ENCODE measurements at places on chromosomes 11 and 22. TPM values are rescaled to one million over a fixed set of nuclear protein-coding genes. Genes with fewer than 3 reads are reported as not detected.

The CALCA gene
- total RNA-seq: 0.85 TPM

DNA sequence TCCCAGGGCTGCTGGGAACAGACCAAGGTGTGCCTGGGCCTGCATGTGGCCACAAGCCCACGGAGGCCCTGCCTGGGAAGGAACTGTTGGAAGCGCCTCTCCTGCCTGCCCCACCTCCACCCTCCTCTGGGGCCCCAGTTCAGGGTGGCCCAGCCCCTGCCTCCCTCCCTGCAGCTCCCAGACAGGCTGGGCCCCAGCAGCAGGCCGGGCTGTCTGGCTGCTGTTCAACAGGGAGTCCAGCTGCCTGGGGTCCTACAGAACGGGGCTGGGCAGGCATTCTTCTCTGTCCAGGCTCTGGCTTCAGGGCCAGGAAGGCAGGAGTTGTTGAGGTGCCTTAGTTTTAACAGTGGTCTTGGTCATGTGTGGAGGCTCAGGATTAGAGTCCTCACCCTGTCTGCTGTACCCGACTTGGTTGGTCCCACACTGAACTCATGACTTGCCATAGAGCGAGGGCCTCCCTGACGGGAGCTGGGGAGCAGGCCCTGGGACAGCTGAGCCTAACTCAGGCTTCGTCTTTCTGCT lies 11.8 kb downstream of the PRDM11 start:
- DNase-seq: peak; percentile 52
- no peaks in the 10 kb centered on the region for H3K27me3 ChIP-seq
- H3K4me1 ChIP-seq: peaks cover 89% of the 10 kb centered on the region
- H3K36me3 ChIP-seq: no peaks in the 10 kb centered on the region
- H3K4me3 ChIP-seq: no peak overlapping the region
- H3K27ac ChIP-seq: peak overlapping the region; percentile 18

DNA sequence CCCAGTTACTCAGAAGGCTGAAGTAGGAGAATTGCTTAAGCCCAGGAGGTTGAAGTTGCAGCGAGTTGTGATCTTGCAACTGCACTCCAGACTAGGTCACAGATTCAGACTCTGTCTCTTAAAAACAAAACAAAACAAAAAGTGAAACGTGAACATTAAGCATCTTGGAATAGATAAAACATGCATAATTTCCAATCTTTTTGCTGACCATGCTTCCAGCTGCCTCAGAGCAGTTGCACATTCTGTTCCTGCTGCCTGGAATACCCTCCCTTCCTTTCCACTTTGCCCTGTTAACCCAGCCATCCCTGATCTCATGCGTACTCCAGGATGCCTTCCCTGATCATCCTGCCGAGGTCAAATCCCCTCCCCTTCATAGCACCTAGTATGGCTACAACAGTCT lies 718 bp upstream of the CCDC88B start:
- H3K27me3 ChIP-seq: no peaks in the 10 kb centered on the region
- peaks cover 16% of the 10 kb centered on the region for H3K4me1 ChIP-seq
- H3K4me3 ChIP-seq: no peak overlapping the region
- DNase-seq: no peak
- peak overlapping the region; percentile 44 for H3K27ac ChIP-seq

The TEX54 gene
- not detected for total RNA-seq

DNA sequence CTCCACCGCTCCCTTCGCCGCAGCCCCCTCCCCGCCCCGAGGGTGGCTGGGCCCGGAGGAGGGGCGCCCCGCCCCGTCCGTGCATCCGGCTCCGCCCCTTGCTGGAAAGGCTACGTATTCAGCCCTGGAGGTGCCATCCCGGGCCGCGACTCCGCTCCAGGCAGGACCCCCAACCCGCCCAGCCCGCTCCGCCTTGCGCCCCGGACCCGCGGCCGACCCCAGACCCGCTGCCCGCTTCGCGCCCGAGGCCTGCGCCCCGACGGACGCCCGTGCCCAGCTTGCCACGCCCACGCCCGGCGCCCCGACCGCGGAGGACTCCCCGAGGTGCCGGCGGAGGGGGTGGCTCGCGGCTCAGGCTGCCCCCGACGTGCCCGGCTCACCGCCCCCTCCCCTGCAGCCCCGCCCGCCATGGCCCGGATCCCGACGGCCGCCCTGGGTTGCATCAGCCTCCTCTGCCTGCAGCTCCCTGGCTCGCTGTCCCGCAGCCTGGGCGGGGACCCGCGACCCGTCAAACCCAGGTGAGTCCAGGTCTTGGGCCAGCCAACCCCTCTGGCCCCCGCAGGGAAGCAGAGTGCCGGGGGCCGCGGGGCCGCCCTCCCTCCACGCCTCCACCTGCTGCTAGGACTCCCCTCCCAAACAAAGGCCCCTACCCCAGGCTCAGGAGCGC lies at the start of gene ADM2:
TSS of gene ADM2 (plus strand) at position 104 of the 667 bp plus-strand sequence. CDS start at position 409, 305 bp downstream.
- H3K27me3 ChIP-seq: peaks cover 66% of the 10 kb centered on the region
- DNase-seq: peak; percentile 40
- no peaks in the 10 kb centered on the region for H3K36me3 ChIP-seq
- H3K4me1 ChIP-seq: no peaks in the 10 kb centered on the region
- H3K4me3 ChIP-seq: peak within 1 kb of the TSS; percentile 41

The DAGLA gene
- 2.8 TPM for total RNA-seq

DNA sequence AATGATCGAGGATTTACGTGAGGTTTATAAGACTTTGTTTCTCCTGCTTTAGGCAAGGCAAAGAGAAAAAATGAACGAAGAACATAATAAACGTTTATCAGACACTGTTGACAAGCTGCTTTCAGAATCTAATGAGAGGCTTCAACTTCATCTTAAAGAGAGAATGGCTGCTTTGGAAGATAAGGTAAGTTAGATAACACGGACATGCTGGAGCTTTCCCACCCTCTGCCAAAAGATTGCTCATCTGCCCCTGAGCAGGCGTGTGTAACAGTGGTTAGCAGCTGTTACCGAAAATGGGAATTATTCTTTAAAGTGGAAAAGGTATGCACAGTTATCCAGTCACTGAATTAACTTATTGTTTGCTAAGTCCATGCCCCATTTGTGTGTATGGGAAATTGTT lies 62.8 kb upstream of the CTTN start:
- H3K27me3 ChIP-seq: no peaks in the 10 kb centered on the region
- H3K36me3 ChIP-seq: peaks cover 70% of the 10 kb centered on the region
- DNase-seq: no peak
- H3K4me1 ChIP-seq: no peaks in the 10 kb centered on the region

The TUBA8 gene
- total RNA-seq: 109 TPM

DNA sequence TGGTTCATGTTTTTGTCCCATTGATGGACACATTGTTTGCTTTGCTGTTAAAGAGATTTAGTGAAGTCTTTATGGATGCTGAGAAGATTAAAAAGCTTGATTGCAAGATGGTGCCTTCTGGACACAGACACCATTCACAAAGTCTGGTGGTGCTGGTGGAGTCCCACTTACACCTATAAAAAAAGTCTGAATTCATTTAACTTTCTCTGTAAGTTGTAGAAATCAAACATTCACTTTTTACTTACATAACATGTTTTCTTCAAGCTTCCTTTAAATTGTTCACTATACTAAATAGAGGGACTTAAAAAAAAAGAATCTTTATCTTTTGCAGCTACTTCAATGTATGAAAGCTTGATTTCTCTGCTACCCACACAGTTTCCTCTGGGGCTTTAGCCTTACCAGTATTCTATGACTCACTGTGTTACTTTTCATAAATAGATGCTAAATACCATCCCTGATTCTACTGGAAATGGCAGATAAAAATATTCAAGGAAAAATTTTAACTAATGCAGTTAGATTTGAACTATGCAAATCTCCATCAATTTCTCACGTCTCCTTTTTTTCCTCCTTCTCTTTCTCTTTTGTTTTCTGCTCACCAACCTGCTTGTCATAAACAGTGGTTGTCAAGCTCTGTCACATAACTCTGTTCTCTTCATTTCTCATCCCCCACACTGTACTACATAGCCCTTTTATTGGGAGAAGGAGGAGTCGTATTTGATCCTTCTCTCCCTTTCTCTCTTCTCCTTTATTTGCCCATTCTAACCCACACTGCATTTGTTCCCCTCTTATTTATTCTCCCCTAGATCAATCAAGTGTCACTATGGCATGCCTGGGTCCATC lies 89.7 kb downstream of the FAM76B start:
- H3K4me3 ChIP-seq: no peak overlapping the region
- no peaks in the 10 kb centered on the region for H3K36me3 ChIP-seq
- H3K4me1 ChIP-seq: peaks cover 5% of the 10 kb centered on the region
- DNase-seq: no peak

DNA sequence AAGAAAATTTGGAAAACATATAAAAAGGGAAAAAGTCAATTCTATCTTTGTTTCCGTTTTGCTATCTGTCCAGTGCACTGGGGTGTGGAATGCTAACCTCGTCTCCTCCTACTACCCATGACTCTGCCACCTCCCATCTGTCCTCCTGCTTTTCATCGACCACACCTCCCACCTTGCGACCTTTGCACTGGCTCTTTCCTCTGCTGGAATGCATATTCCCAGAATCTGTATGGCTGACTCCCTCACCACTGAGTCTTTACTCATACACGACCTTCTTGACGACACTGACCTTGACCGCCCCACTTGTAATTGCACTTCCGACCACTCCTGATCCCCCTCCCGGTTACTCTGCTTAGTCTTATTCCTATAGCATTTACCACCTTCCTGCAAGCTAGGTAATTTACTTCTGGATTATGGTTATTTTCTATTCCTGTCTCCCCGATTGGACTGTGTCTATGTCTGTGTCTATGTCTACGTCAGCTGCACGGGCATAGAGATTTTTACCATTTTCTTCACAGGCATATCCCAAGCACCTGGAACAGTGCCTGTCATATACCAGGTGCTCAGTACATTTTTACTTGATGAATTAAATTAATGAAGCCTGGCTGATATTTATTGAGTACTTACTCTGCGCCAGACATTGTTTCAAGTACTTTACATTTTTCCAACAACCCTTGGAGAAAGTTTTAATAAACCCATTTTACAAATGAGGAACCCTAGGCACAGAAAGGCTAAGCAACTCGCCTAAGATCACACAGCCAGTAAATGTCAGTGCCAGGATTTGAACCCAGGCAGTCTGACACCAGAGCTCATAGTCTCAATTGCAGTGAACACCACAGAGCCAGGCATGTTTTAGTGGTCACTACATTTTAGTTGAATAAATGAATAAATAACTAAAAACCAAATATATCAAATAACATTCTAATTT lies 89.3 kb upstream of the SLC22A12 start:
- DNase-seq: no peak
- H3K4me3 ChIP-seq: no peak overlapping the region
- no peak overlapping the region for H3K27ac ChIP-seq
- H3K36me3 ChIP-seq: no peaks in the 10 kb centered on the region
- no peaks in the 10 kb centered on the region for H3K4me1 ChIP-seq

The LRRC55 gene
- 0.19 TPM for total RNA-seq

DNA sequence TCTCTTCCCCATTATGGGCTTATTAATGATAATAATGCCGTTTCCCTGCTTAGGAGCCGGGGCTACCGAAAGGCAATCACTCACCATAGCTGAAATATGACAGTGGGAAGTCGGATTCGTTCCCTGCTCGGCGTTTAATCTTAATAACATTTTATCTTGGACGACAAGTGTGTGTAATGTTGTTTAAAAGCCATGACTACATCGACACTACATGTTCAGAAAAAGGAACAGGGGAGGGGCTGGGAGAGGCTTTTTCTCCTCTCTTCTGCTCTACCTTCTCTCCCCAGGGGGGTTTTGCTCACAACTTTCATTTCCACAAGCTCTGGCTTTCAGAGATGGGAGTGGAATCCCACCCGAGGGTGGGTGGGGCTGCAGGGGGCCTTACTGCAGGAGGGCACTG lies 105.5 kb downstream of the DSCAML1 start:
- H3K36me3 ChIP-seq: no peaks in the 10 kb centered on the region
- DNase-seq: no peak
- peaks cover 4% of the 10 kb centered on the region for H3K27me3 ChIP-seq
- no peak overlapping the region for H3K4me3 ChIP-seq
- H3K27ac ChIP-seq: no peak overlapping the region

- H3K27me3 ChIP-seq: no peaks in the 10 kb centered on the region
- no peaks in the 10 kb centered on the region for H3K36me3 ChIP-seq
- no peaks in the 10 kb centered on the region for H3K4me1 ChIP-seq
- DNase-seq: no peak
- H3K27ac ChIP-seq: no peak overlapping the region
Measured at GRCh38 chr11:21567645-21568290, 625.1 kb upstream of the ANO5 start.

The ACTN3 gene
- not detected for total RNA-seq

DNA sequence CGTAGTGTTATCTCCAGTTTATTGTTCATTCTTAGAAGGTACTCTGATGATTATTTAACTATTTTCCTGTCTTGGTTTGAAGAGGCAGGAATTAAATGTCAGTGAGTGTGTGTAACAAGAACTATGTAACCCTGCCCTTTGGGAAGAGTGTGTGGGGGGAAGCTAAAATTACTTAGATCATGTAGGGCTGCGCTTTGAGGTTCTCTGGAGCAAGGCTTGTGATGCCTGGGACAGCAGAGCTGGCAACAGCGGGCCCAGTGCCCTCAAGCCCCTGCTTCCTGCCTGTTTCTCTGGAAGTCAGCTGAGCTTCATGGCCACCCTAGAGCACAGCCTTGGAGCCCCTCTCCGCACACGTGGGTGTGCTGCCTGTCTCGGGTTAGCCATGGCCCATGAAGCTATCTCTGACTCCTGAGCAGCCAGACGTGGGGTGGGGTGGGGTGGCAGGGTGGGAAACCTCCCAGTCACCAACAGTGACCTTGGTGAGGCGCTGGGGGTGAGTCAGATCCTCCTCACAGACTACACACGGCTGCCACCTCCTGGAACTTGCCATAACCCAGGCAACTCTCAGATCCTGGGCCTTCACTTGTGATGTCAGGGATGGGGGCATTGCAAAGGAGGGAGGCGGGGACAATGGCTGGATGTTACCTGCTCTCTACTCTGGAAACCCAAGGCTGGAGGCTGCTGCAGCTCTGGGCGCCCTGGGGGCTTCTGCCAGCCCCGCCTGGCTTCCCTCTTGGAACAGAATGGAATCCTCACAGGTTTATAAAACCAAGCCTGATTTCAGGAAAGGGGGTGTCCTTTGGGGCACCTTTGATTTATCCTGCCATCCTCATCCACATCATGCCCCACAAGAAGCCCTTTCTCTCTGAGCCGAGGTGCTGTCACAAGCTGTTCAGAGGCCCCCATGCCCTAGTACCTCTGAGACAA lies 88.6 kb downstream of the SNX19 start:
- peak overlapping the region; percentile 65 for H3K27ac ChIP-seq
- H3K4me1 ChIP-seq: peaks cover 34% of the 10 kb centered on the region
- H3K27me3 ChIP-seq: no peaks in the 10 kb centered on the region

The SIPA1 gene
- total RNA-seq: 15.1 TPM

The SCN4B gene
- total RNA-seq: 17.5 TPM

The OSM gene
- total RNA-seq: 0.31 TPM
